ENCODE measurements at places on chromosomes 12 and 14. TPM values are rescaled to one million over a fixed set of nuclear protein-coding genes. Genes with fewer than 3 reads are reported as not detected.

DNA sequence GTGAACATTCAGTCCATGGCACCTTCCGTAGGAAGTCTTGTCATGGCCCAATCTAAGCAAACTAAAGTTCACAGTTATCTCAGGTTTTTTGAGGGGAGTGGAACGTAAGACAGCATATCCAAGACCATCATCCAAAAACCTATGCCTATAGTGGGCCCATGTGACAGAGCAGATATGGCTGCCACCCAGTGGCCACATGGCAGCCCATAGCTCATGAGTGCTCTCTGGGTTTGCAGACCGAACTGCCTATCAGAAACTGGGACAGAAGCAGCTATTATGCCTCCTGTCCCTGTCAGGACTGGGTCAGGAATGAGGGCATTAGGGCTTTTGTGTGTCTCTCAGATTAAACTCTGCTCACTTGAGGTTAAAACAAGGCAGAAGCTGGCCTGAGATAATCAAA is 503.7 kb downstream of the NRXN3 start:
- DNase-seq = no peak

DNA sequence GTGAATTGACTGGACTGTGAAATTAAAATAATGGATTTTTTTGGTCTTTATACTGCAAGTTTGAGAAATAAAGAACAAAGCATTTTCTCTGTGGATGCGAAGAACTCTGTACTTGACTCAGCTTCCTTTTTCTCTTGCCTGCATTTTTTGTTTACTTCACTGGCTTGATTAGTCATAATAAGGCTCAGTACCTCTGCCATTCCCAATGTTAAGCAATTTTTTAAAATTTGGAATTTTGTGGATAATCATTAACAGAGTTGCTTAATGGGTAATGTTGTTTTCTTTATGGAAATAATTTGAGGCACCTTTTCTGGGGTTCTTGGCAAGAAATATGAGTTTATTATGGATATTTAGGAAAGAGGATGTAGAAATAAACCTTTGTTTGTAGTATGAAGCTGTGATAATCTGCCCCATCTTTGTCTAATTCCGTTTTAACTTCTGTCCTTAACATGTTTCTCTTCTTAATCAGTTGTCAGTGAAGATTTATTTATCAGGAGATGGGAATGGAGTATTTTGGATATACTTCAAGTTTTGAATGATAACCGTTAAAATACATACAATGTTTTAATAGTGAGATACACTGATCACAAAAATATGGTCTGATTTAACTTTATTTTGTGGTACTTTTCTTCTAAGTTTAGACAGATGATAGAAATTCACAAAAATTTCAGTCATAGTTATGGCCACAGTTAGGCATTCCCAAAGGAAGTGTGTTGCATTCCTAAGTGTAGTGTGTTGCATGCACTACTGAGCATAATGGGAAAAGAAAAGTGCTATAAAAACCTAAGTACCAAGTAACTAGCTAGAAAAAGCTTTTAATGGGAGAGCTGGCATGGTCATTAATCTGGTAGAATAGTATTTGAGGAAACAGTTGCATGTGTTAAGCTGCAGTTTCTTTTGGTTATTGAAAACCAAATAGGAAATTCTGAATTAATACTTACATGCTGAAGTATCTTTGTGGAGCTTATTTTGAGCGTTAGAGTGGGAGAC is 27.7 kb downstream of the WNK1 start:
- no peak for DNase-seq

GRCh38 chr12:85277191-85277590 is 2.8 kb upstream of the ALX1 start:
- DNase-seq = no peak

DNA sequence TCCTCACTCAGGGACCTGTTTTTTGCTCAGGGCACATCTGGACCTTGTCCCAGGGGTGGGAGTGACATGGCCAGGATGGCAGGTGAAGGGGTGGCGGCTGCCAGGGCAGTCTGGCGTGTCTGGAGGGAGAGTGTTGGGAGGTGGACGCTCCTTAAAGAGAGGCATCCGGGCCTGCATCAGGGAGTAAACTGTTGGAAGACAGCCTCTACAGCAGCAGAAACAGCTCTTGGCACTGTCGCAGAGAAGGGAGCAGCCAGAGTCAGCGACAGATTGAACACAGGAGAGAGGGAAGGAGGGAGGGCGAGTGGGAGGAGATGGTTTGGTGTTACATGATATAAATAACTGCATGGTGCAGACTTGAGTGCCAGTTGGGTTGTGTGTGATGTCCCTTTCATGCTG is 52.8 kb downstream of the IGF1 start:
- DNase-seq = peak; percentile 71

DNA sequence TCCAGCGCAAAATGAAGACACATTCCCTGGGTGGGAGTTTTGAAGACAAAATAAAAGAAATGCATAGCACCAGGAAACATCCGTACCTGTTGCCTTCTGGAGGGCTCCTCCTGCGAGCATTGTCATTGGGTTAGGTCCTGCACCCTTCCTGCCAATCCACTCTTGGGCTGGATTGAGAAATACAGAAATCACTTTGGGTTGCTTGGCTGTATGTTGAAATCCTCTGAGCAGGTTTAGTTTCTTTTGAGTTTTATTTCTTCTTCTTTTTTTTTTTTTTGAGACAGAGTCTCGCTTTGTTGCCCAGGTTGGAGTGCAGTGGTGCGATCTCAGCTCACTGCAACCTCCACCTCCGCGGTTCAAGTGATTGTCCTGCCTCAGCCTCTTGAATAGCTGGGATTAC is 67.6 kb downstream of the ARF6 start:
- DNase-seq = no peak

DNA sequence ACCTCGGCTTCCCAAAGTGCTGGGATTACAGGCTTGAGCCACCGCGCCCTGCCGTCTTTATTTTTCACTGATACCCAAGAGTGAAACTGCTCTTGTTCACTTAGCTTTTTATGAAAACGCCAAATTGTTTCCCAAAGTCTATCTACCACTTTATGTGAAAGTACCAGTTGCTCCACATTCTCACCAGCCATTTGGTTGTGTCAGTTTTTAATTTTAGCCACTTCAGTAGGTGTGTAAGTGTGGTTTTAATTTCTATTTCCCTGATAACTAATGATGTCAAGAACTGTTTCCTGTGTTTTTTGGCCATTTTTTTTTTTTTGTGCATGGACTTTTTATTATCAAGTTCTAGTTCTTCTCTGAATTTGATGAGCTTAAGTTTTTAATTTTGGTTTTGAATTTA is 17.1 kb downstream of the CAND1 start:
- no peak for DNase-seq

DNA sequence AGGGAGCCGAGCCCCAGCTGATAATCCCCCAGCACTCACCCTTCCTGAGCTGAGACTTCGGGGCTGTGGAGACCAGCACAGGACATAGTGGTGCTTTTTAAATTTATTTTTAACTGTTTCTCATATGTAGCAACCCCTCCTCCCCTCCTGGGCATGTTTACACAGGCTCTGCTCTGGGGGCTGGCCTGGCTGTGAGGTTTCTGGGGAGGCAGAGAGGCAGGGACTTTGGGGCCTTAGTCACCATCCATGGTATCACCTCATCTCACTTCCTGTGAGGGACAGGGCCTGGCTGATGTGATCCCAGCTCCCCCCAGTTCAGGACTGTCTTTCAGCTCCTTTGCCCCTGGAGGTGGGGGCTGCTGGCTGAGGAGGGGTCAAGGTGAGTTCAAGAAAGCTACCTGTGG is 20.4 kb downstream of the VASH1 start:
- DNase-seq = no peak

Gene UNC79
- total RNA-seq = 0.16 TPM

Gene SALL2
- total RNA-seq = 9.2 TPM

GRCh38 chr12:52519826-52520662 is at the start of gene KRT5:
KRT5 (minus strand) TSS chr12:52520394; CDS start chr12:52520296, 98 bp downstream.
- DNase-seq = no peak

DNA sequence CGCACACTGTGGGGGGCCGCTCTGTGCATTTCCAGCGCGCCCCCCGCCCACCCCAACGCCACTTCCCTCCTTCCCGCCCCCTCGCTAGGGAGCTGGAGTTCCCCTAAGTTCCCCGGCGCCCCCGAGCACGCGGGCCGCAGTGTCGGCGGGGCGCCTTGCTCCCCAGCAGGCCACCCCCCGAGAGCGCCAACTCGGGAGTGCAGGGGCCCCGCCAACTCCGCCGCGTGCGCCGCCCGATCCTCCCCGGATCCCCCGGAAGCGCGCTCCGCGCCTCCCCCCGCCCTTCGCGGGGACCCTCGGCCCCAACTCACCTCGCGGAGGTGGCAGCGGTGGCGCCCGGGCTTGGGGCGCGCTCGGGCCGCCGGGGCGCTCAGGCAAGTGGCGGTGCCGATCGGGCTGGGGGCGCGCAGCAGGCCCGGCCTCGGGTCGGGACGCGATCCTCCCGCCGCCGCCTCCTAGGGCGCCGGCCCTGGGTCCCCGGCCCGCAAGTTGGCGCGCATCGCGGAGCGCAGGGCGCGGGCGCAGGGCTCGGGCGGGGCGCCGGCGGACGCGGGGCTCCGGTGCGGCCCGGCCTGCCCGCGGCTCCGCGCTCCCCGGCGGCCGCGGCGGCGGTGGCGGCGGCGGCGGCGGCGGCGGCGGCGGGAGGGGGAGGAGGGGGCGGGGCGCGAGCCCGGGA is at the start of gene NCOR2:
NCOR2 (minus strand) TSS at position 616 of the 676 bp plus-strand sequence. CDS start 72,361 bp downstream, outside the sequence.
- DNase-seq = no peak

DNA sequence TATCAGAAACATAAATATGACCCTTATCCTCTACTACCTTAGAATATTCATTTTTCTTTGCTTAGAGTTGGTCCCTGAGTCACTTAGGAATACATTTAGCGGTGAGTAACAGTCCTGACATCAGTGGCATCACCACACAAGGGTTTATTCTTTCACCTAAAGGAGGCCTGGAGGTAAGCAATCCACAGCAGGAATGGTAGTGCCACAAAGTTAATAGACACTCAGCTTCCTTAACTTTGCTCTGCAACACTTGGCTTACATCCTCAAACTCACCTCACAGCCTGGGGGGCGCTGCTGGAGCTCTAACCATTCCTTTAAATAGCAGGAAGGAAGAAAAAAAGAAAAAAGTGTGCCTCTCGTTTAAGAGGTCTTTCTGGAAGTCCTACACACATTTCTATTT is 29.1 kb downstream of the BBOF1 start:
- no peak for DNase-seq

Gene NPFF
- total RNA-seq = not detected

Gene SLC4A8
- total RNA-seq = 1.4 TPM

Gene DHH
- total RNA-seq = 1.3 TPM

- DNase-seq = peak; percentile 82
Measured at GRCh38 chr12:42483521-42483790, 106.1 kb downstream of the PRICKLE1 start.

GRCh38 chr12:84757978-84758377 is 154.6 kb downstream of the SLC6A15 start:
- DNase-seq = no peak

- DNase-seq = no peak
Measured at GRCh38 chr14:92644171-92644969, 104.1 kb downstream of the LGMN start.

- DNase-seq = no peak
Measured at GRCh38 chr14:104277416-104278213, 139.2 kb downstream of the KIF26A start.

DNA sequence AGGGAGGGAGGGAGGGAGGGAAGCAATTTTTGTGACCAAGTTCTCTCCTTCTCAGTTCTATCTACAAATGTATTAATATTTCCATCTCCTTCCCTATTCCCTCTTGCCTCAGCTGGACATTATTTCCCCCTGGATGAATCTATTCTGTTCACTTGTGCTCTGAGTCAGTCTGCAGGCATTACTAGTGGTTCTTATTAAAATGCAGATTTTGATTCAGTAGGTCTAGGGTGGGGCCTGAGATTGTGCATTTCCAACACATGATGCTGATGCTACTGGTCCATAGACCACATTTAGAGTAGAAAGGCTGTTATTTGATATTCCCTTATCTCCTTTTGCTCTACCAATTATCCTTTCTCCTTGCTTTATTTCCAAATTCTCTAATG is 40.1 kb upstream of the YAF2 start:
- DNase-seq = no peak

GRCh38 chr12:98385641-98386040 is 129.7 kb upstream of the TMPO start:
- DNase-seq = no peak

Gene IL31
- total RNA-seq = not detected

GRCh38 chr14:76720382-76720813 is 40.9 kb upstream of the VASH1 start:
- peak; percentile 85 for DNase-seq

GRCh38 chr12:25518512-25518911 is 34.6 kb downstream of the LMNTD1 start:
- DNase-seq = no peak

DNA sequence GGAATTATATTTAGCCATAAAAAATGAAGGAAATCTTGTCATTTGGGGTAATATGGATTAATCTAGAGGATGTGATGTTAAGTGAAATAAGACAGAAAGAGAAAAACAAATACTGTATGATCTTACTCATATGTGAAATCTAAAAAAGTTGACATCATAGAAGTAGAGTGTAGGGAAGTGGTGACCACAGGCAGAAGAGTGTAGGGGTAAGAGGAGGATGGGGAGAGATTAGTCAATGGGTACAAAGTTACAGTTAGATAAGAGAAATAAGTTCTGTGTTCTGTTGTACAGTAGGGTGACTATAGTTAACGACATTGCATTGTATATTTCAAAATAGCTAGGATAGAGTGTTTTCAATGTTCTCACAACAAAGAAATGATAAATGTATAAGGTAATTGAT is 87.0 kb downstream of the TSHR start:
- DNase-seq = no peak

- no peak for DNase-seq
Measured at GRCh38 chr12:107929436-107929835, 154.9 kb downstream of the ASCL4 start.

Gene CHGA
- total RNA-seq = not detected

- peak; percentile 42 for DNase-seq
Measured at GRCh38 chr14:104135121-104135903, 3.1 kb upstream of the KIF26A start.

Gene LRRC10
- total RNA-seq = not detected

- no peak for DNase-seq
Measured at GRCh38 chr12:96786791-96787190, 120.3 kb upstream of the NEDD1 start.

Gene CHURC1
- 80.4 TPM for total RNA-seq

- no peak for DNase-seq
Measured at GRCh38 chr12:14989790-14990189, 16.9 kb downstream of the PDE6H start.

Gene NGDN
- total RNA-seq = 30.8 TPM

Gene DAO
- total RNA-seq = not detected

- DNase-seq = no peak
Measured at GRCh38 chr14:105470350-105471296, 4.0 kb upstream of the CRIP2 start.

DNA sequence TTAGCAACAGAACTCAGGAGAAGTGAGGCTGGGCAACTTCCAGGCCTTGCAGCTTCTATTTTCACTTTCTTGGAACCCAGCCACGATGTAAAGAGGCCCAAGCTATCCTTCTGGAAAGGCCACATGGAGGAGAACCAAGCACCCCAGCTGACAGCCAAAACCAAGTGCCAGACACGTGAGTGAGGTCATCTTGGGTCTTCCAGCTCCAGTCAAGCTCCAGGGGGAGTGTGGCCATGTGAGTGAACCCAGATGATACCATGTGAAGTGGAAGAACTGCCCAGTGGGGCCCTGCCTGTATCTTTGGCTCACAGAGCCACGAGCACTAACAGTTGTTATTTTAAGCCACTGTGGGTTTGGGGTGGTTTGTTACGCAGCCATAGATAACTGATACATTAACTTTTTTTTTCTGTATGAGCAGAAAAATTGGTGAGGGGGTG is 126.8 kb upstream of the MAP1LC3B2 start:
- no peak for DNase-seq

Gene EVL
- total RNA-seq = 133 TPM

Gene IKBIP
- total RNA-seq = 27.3 TPM
